GM12865 (cell line): ENCODE measurements at places on chromosomes 7 and 10.

DNA sequence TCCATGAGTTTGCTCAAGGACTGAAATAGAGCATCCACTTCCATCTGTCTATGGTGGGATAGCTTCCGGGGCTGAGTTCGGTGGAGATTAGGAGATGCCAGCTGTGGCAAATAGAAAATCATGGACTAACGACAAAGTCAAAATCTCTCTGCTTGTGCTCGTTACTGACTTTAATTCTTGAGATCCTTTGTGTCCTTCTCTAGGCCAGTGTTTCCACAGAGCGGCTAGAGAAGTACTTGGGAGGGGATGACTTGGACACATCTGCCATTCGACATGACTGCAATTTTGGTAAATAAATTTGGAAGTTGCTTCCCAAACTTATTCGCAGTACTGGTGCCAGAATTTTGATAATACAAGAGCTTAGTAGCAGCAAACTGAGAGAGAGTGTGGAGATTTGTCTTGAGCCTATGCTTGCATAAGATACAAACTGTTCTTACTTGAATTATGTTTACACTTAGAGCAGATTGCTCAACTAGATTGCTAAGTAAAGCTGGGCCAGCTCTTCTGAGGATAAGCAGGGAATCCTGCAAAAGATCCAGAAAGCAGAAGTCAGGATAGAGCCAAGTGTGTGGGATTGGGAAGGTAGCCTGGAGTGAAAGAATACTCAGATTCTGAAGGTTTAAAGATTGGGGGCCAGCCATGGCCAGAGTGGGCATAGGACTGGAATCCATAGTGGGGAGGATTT lies 27.6 kb downstream of the ABCC2 start:
- DNase-seq: no peak

GRCh38 chr10:44217274-44217820 lies 167.6 kb downstream of the CXCL12 start:
- no peak for DNase-seq

- no peak for DNase-seq
Measured at GRCh38 chr10:49620286-49620810, 6.5 kb downstream of the CHAT start.

DNA sequence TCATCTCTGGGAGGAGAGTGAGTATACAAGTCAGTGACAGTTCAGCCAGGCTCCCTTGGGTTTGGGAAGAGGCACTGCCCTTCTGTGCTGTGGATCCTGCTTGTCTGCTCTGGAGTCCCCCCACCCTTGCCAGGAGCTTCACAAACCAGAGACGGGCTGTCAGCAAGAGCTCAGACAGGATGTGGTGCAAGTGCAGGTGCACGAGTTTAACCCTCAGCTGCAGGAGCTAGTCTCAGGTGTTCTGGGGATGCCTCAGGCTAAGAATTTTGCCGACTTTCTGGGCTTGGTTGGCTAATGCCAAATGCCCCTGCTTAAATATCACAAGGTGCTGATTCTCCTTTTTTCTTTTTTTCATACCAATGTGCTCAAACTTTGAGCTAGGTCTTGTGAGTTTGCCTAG lies 22.3 kb downstream of the ZNF783 start:
- peak; percentile 55 for DNase-seq

DNA sequence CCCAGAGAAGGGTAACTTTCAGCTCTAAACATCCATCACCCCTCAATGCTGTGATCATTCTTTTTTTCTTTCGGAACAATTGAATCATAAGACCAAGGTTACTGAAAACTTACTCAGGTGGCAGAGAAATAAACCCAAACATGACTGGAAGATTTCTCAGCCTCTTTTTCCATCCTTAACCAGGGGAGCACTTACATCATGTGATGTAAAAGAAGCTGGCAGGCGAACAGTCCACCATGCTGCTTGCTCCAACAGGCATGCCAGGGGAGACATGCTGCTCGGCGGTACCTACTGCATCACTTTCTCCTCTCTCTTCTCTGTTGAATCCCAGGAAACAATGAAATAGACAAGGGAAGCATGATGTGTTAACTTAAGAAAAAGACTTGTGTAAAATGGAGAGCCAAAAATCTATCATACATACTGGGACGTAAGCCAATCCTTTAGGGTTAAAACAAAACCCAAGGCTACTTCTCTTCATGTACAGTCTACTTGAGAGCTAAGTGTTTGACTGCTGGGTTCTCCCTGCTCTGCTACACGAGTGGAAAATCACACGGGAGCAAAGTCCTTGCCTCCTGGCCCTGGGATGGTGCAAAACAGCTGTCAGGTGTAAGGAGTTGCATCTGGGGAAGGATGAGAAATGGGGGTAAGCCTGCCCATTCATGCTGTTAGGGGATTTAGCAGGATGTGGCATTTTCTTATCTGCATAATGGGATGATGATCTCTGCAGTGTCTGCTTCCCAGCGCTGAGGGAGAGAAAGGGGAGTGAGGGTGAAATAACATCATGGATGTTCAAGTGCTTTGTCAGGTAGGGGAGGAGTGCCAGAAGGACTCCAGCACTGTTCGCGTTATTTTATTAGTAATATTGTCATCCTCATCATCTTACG lies 64.3 kb upstream of the ZNF438 start:
- DNase-seq: no peak

- DNase-seq: no peak
Measured at GRCh38 chr7:46446151-46446550, 525.1 kb upstream of the IGFBP3 start.
